ENCODE measurements at places on chromosomes 5 and 9.
A peak's percentile ranks its signal among the peaks of the same experiment; 100 is the strongest.

- no peak for DNase-seq
These were observed 26.4 kb upstream of the TMEM171 start for GRCh38 chr5:73093943-73094342.

DNA sequence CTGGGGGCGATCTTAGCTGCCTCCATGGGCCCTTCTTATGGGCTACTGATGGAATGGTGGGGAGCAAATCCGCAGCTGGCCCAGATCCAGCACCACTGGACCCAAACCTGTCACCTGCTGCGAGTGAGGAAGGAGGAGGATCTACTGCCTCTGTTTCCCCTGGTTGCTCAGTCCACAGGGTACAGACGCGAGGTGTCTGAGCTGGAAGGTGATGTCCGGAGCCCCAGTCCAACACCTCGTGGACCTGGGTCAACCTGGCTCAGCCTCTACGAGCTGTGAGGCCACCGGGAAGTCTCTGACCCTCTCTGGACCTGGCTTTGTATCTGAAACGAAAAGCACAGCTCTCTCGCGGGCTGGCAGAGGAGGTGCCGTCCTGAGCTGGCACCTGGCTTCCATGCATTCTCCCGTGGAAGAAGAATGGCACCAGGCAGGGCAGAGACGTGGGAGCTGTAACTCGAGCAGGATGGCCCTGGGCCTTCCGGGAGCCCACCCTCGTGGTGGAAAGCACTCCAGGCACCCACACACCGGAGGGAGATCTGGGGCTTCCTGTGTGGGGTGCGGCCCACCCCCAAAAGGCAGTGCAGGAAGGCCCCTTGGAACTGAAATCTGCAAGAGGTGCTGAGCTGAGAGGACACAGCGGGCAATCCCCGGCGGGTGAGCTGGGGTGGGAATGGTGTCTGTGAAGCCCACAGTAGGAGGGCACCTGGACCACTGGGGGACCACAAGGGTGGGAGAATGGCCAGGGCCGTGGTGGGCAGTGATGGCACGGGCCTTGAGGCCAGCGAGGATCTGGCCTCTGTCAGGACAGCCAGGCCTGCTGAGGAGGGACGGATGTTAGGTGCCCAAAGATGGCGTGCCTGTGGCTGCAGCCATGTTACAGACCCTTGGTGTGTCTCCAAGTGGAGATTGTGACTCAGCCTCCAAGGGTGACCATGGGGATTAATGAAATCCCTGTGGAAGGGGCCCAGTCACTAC is 133.4 kb downstream of the OLFM1 start:
- DNase-seq, result no peak

DNA sequence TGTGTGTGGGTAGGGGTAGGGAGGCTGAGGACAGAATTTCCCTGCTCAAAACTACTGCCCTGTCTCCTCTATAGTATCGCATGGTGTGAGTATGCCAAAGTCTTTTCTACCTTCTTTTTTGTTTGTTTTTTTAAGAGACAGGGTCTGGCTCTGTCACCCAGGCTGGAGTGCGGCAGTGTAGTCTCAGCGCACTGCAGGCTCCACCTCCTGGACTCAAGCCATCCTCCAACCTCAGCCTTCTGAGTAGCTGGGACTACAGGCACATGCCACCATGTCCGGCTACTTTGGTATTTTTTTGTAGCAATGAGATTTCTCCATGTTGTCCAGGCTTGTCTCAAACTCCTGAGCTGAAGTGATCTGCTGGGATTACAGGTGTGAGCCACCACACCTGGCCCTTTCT is 2.5 kb downstream of the SRP19 start:
- no peak for DNase-seq

GRCh38 chr9:37976714-37977477 is 73.0 kb upstream of the SLC25A51 start:
- no peak for DNase-seq

GRCh38 chr9:83024506-83025125 is 38.3 kb downstream of the RASEF start:
- DNase-seq, result no peak

GRCh38 chr9:73023025-73023541 is 70.2 kb upstream of the ALDH1A1 start:
- peak; percentile 38 for DNase-seq

- DNase-seq, result no peak
These were observed 215.4 kb downstream of the GLIS3 start for GRCh38 chr9:4084435-4084818.

- no peak for DNase-seq
These were observed 1271.0 kb upstream of the WWC1 start for GRCh38 chr5:167020418-167020817.

GRCh38 chr9:38228331-38229103 is 159.5 kb upstream of the SHB start:
- no peak for DNase-seq

- DNase-seq, result no peak
These were observed 30.7 kb downstream of the IFNW1 start for GRCh38 chr9:21110708-21111576.

DNA sequence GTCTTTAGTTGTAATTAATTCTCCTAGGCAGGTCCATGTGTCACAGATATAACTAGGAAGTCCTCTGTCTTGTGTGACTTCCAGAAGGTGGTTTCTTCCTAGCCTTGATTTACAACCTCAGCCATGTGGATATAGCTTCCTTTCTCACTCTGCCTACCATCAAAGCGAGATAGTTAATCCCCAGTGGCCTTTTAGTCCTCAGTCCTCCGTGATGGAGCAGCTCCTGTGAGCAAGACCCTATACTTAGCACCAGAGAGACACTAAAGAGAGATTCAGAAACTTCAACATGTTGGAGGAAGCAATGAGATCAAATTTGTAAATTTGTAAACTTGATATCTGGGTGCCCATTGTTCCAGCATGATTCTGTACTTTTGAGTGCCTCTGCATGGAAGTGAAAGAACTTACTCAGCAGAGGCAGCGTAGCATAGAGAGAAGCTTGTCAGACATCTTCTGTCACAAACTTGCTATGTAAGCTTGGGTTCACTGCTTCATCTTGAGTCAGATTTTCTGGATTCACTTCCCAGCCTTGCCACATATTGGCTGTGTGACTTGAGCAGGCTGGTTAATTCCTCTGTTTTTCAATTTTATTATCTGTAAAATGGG is 170.2 kb upstream of the NR3C1 start:
- no peak for DNase-seq

GRCh38 chr5:153755913-153756500 is 265.5 kb downstream of the GRIA1 start:
- no peak for DNase-seq

DNA sequence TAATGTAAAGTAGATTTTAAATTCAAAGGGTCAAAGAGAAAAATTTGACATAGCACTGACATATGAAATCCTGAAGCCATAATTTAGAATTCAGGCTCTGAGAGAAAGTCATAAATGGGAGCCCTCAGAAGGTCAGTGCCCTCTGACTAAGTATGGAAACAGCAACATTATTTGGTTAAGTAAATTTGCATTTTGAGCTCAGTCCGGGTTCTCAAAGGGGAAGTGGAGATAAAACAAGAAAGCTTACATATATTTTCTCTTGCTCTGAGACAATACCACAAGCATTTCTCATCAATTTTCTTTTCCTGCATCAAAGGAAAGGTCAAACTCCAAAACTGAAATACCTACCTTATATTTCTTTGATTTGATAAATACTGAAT is 348.0 kb downstream of the SEMA5A start:
- no peak for DNase-seq

GRCh38 chr9:112180387-112180881 is 5.3 kb upstream of the SUSD1 start:
- DNase-seq, result peak; percentile 54

- no peak for DNase-seq
These were observed 48.9 kb upstream of the TTC23L start for GRCh38 chr5:34790069-34790468.

DNA sequence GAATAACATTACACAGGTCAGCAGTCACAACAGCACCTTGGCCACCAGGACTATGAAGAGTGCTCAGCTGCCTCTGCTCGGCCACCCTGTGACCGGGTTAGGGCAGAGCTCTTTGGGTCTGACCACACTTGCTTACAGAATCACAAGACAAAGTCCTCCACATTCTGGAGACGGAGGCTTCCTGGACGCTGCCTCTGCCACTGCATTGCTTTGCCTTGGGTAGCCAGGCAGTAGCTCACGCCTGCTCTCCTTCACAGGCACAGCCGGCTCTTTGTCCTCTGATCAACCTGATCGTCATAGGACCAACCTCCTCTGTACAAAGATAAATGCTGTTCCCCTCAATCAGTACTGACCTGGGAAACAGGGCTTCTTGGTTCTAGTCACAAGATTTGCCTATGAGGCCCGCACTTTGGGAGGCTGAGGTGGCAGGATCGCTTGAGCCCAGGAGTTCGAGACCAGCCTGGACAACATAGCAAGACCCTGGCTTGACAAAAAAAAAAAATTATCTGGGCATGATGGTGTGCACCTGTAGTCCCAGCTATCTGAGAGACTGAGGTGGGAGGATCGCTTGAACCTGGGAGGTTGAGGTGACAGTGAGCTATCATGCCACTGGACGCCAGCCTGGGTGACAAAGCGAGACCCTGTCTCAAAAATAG is 128.4 kb upstream of the IER5L start:
- DNase-seq, result no peak

- no peak for DNase-seq
These were observed 34.6 kb downstream of the OXCT1 start for GRCh38 chr5:41835645-41836044.

- DNase-seq, result no peak
These were observed 132.8 kb upstream of the RUSC2 start for GRCh38 chr9:35357116-35357515.

DNA sequence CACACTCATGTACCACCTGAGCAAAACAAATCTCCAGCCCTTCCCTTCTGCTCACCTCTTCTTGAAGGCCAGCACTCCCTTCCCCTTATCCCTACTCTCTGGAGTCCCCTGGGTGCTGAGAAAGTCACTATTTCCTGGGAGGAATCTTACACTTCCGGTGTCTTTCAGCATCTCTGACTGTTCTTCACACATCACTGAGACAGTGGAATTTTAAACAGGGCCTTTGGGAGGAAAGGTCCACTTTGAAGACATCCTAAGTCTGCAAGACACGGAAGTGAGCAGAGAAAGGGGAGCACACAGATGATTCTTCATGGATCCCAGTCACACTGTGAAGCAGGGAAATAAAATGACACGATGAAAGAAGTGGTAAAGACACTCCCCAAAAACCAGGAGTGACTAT is 25.6 kb downstream of the FRMD3 start:
- DNase-seq, result no peak

DNA sequence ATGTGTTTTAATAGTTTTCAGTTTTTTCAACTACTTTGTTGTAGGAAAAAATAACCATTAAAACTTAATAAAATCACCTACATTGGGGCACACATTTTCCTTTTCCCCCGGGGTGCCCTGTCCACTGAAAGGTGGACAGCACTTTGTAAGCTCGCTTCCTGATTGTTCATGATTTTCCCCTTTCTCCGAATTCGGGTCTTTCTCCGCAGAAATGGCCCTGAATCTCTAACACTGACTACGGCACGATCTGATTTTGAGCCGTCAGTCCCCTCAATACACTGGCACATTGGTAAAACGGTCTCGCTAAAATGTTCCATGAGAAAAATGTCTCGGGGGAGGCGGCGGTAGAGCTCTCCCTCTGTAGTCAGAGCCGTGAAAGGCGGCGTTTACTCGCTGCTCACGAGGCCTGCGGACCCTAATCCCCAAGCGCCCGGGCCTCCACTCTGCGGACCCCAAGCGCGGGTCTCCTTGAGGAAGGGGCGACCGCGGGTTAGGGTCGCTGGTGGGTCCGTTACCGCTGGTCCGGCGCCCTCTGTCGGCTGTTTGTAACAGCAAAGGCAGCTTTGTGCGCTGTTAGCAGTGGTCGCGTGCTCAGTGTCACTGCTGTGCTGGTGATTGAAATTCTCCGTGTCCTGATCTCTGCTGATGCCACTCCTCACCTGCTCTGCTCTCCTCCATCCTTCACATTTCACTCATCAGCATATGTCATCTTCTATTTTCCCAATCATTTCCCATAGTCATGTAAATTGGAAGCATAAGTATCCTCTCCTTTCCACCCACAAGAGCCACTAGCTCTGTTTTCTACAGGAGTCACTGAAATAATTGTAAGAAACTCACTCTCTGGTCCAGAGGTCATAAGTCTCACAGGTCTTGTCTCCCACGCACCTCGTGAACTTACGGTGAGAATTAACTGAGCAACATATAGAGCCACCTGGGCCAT is 10.8 kb upstream of the IFNA2 start:
- DNase-seq, result peak; percentile 66

- DNase-seq, result no peak
These were observed 187.4 kb upstream of the NFIB start for GRCh38 chr9:14501366-14501765.

- no peak for DNase-seq
These were observed 146.5 kb downstream of the MEF2C start for GRCh38 chr5:88736494-88736893.

DNA sequence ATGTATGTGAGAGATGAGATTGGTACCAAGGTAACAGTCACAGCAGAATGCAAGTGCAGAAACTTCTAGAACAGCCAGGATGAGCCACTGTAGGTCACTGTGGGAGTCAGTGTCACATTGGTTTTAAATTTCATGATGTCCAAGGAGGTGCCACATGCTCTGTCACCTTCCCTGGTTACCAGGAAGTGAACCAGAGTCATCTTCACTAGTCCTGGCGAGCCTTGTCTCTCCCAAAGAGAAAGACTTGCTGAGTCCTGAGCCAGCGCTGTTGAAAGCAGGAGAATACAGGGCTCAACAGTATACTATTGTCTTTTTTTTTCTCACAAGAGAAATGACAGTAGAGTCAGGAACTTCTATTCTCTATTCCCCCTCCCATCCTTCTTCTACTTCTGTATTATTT is 615.5 kb downstream of the RAB3C start:
- no peak for DNase-seq

DNA sequence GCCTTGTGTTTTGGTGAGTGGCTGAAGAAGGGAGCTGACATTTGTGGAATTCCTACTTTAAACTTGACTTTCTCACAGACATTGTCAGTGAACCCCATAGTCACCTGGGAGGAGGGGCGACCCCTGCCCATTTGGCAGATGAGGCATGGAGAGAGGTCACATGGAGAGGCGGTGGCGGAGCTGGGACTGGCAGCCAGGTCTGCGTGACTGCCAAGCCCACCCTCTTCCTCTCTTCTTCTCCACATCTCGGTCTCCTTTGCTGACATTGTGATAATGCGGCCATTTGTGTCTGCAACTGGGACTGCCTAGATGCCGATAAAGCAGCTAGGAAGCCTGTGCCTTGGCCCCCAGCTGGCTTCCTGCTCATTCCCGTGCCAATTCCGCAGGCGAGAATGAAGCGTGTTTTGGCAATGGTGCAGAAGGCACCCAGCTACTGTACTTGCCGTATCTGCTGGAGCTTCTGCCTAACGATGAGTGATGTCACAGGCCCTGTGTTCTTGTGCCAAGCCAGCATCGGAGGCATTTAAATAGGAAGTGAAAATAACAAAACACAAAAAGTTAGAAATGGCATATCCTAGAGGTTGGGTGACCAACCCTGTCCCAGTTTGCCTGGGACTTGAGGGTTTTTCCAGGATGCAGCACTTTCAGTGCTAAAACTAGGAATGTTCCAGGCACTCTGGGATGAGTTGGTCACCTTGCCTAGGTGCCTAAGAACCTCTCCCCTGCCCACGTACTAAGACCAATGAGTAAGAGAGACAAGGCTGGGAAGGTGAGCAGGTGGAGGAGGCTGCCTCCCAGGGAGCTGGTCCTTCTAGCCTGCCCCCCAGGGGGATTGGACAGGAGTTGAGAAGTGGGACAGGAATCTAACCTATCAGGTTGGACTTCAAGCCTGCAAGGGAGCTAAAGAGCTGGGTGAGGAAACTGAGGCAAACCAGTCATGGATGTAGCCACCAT is 23.6 kb downstream of the OLFML2A start:
- DNase-seq, result no peak

Measured in activated naive CD4-positive, alpha-beta T cell treated with Interleukin-2 at 50 U/mL for 16 hours (primary cell).